ENCODE measurements at places on chromosomes 7 and 10.

GRCh38 chr7:124412531-124412930 lies 353.1 kb downstream of the GPR37 start:
- no peak for DNase-seq

- no peak for DNase-seq
Observed at GRCh38 chr7:29109899-29110298, 36.4 kb downstream of the CPVL start.

DNA sequence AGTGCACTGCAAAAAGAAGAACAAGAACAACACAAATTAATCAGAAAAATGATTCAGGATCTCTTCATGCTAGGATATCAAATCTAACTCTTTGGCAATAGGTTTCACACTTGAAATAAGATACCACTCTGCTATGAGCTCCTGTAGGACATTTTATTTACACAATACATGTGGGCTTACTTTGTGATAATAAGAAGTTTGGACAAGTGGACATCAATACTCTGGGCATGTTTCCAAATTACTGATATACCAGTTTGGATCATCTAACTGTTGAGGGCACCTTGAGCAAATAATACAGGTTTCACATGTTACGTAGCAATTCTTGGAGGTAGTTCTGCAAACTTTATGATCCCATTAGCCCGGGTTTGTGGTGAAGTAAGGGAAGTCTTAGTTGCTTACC lies 59.8 kb downstream of the CPVL start:
- no peak for DNase-seq

DNA sequence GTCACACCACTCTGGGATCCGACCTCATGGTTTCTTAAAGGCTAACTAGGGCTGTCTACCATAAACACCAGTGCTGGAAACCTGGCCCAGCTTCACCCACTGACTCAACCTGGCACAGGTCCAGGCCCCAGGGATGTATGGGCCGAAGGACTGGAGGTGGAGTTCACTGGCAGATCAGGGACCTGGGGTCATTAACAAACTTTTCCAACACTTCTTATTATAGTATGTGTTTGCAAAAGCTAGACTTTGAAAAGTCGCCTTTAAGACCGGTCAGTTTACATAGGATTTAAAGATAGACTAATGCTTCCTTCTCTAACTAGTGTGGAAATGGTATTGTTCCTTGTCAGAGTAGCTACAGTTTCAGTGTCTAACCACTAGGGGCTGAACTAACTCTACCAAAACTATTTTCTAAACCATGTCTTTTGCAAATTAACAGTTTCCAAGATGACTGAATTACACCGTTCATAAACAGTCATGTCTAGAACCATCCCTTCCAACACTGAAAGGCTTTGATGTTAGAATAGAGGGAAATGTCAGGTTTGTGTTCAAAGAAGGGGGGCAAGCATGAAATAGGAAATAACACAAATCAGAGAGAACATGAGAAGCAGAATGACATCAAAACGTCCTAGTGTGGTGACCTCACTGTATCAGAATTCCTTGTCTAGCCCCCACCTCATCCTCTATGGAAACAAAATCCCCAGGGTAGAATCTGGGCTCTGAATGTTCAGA lies 29.7 kb downstream of the STN1 start:
- no peak for DNase-seq

GRCh38 chr10:58653139-58653538 lies 140.5 kb downstream of the BICC1 start:
- DNase-seq = no peak

GRCh38 chr10:118047880-118048279 lies 1.1 kb upstream of the RAB11FIP2 start:
- DNase-seq = no peak

GRCh38 chr7:139393621-139394211 lies 34.0 kb downstream of the LUC7L2 start:
- DNase-seq = no peak

- no peak for DNase-seq
Observed at GRCh38 chr10:27481486-27481885, 22.6 kb upstream of the RAB18 start.

GRCh38 chr10:113503930-113504329 lies 48.9 kb upstream of the HABP2 start:
- DNase-seq = no peak

DNA sequence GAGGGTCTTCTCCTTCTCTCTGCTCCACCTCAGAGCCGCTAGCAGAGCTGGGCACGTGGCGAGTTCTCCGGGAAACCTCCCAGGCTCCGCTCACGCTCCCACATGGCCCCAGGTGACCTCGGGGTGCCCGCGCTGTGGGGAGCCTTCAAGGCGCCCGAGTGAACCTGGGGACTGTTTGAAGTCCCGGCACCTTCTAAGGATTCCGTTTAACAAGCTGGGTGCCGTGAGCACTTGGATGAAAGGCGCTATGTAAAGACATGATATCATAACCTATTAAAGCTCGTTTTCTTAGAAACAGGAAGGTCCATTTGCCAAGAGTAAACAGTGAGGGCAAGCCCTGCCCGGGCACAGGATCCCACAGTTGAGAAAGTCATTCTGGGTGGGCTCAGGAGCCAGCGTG lies 15.8 kb upstream of the MYL10 start:
- DNase-seq = no peak

DNA sequence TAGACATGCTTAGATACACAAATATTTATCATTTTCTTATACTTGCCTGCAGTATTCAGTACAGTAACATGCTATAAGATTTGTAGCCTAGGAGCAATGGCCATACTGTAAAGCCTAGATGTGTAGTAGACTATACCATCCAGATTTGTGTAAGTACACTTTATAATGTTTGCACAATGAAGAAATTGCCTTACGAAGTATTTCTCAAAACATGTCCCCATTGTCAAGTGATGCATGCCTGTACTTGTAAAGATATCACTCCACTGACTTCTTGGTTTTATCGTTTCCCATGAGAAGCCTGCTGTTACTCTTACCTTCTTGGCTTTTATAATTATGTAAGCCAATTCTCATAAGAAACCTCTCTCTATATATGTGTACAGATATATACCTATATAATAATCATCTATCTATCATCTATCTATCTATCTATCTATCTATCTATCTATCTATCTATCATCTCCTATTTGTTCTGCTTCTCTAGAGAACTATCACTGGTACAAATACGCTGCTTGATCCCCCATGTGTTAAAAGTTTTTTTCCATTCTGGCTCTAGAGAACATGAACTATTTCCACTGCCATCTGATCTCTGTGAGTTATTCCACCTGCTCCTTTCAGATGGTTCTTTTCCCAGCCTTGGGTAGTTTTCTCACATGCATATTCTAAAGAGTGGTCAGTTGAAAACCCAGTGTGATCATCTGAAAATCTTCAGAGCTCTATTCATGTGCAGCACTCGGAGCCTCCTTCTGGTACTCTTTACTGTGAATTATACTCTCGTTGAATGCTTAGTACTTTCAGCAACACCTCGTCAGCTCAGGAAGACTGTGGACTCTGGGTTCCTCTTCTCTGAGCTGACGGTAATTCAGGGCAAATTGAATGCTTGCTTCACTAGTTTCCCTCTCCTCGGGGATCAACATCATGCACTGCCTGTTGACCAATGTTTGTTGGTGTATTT lies 14.5 kb upstream of the VCL start:
- DNase-seq = no peak

DNA sequence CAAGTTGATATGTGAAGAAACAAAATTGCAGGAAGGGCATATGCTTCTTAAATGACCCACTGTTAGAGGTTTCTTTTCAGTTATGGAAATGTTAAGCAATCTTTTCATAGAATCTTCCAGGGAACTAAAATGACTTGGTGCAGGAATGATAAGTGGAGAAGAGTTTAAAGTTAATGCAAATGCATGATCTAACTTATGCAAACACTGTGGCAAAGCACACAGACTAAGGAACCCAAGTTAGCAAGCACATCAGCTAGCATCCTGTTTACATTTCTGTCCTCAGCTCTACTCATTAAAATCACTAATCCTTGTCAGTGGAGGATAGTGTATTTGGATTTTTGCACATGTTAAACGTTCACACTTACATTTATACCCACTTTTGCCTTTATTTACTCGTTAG lies 9.3 kb downstream of the CLCN1 start:
- DNase-seq = no peak

DNA sequence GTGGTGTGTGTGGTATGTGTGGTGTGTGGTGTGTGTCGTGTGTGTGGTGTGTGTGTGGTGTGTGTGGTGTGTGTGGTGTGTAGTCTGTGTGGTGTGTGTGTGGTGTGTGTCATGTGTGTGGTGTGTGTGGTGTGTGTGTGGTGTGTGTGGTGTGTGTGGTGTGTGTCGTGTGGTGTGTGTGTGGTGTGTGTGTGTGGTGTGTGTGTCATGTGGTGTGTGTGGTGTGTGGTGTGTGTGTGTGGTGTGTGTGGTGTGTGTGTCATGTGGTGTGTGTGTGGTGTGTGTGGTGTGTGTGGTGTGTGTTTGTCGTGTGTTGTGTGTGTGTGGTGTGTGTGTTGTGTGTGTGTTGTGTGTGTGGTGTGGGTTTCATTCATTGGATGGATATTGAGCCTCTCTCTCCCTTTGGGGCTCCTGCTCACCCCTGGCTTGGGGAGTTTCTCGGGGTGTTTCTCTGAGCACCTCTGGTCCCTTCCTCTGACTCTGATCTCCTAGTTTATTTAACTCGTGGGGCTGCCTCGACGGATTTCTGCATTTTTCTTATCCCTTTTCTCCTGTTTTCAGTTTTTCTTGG lies 145.8 kb downstream of the DNAJB6 start:
- no peak for DNase-seq

DNA sequence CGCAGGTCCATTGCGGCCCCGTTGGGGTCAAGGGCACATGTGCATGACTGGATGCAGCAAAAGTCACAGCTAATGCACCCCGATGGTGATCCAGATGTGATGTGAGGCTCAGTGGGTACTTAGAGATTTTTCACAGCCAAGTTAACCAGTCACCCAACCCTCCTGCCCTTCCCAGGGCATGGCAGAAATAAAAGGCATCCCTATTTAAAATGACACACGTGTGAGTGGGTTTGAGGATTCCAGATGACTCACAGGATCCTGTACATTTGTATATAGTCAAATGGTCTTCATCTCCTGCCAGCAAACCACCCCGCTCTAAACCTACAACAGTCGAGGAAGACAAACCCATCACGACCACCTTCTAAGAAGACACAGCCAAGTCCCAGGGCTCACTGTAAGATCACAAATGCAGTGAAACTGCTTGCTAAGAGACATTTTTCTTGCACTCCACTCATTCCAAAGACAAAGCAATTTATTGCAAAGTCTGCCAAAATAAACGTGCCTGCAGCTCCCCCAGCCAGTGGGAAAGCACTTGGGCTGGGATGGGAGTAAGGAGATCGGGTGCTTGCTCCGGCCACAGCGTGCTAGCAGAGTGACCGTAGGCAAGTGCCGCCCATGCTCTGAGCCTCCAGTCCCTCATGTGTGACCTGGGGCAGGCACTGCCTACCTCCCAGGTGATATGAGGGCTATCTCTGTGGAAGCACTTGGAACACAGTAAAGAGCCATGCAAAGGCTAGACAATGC lies 86.6 kb upstream of the MACROH2A2 start:
- DNase-seq = no peak

- DNase-seq = no peak
Observed at GRCh38 chr10:33410860-33411234, 76.4 kb upstream of the NRP1 start.

GRCh38 chr10:104328646-104328895 lies 9.7 kb downstream of the ITPRIP start:
- no peak for DNase-seq

DNA sequence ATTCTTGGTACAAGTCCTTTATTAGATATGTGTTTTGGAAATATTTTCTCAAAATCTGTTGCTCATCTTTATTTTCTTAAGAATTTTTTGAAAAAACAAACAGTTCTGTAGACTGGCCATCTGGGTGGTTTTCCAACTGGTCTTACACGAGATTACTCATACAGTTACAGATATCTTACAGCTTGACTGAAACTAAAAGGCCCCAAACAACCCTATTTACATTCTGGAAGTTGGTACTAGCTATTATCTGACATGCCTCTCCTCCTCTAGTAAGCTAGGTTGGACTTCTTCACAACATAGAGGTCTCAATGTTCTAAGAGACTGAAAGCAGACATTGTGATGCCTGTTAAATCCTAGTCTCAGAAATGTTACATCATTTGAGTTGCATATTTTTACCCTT lies 52.0 kb downstream of the ZNF22 start:
- no peak for DNase-seq

DNA sequence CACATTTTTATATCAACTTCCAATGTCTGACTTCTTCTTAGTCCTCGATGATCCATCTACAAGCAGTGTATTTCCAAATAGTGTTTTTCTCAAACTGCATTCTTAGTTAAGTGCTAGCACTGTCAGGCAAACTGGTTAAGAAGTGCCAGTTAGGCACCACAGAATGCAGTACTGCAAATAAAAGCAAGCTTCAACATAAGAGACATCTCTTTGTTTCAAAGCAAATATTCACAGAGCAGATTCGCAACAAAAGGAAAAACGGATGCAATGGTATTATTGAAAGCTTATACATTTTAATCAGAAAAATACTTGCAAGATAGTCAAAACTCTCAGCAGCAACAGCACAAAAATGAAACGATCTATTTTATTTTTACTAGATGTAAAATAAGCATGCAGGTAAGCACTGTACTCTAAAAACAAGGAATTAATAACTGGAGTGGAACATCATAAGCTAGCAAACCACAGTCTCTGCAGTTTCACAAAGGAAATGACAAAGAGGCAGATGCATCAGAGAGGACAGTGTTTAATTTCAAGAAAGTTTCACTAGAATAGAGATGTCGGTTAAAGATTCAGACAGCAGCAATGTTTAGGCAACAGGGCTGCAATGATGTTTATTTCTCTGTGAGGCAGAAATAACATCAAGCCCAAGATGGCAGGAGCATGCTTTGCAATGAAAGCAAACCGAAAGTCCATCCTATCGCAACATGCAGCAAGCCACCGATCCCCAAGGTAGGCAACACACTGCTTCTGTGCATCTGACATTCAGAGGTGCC lies 82.0 kb downstream of the FGFR2 start:
- no peak for DNase-seq

DNA sequence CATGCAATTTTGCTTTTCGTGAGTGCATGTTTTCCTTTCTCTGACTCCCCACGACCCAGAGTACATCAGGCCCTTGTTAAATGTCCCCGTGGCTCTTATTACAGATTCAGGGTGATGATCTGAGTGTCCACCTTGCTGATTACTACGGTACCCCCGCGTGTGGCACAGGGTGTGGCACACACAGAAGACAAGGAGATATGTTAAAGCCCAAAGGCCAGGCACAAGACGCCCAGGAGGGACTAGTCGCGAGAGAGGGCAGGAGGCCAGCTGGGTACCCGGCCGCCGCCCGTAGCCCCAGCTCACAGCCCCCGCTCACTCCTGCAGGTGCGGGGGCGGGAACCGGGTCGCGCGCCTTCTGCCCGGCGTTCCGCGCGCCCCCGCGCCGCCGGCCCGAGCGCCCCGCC lies 281 bp upstream of the EXOC6 start:
- no peak for DNase-seq

DNA sequence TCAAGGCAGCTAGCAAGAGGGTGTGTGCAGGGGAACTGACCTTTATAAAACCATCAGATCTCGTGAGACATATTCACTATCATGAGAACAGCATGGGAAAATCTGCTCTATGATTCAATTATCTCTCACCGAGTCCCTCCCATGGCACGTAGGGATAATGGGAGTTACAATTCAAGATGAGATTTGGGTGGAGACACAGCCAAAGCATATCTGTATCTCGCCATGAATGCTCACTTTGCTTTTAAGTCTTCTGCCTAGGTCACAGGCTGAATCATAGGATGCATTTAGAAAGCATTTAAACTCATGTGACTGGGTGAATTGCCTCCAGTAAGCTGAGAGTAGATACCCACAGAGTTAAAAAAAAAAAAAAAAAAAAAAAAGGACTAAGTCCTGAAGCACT lies 220.0 kb downstream of the AGMO start:
- no peak for DNase-seq

All from NCI-H1417 treated with DMSO at 0.1 percent for 48 hours (cell line).